ENCODE measurements at places on chromosomes 2 and 18.
A peak's percentile ranks its signal among the peaks of the same experiment; 100 is the strongest.

GRCh38 chr2:27094353-27094984, 7.9 kb downstream of the KHK start:
- DNase-seq, result no peak

DNA sequence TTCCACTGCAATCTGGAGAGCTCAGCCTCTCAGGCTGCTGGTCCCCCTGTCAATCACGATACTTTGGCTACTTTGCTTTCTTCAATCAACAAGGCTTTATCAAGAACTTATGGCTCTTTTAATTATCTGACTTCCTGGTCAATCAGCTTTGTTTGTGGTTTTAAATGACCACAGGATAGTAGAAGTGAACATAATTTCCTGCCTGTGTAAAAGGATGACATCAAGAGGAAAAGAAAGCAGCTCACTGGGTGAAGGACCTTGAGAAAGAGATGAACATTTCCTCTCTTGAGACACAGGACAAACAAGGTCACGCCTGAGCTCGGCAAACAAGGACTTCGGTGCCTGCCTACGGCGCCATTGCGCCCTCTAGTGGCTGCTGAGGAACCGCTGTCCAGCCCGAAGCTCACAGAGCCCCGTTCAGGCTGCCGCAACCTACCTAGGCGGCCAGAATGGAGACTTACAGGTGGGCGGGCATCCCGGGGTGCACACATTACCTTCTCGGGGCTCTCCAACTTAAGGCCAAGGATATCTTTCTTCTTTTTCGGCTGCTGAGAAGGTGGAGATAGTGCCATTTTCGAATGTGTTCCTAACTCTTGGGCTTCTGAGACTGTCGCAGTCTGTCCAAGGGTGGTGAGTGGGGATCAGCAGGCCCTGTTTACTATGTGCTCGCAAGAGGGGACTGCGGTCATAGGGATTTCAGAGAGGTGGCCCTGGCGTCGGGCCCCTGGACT, 54.0 kb downstream of the IL1RL2 start:
- peak; percentile 86 for DNase-seq

DNA sequence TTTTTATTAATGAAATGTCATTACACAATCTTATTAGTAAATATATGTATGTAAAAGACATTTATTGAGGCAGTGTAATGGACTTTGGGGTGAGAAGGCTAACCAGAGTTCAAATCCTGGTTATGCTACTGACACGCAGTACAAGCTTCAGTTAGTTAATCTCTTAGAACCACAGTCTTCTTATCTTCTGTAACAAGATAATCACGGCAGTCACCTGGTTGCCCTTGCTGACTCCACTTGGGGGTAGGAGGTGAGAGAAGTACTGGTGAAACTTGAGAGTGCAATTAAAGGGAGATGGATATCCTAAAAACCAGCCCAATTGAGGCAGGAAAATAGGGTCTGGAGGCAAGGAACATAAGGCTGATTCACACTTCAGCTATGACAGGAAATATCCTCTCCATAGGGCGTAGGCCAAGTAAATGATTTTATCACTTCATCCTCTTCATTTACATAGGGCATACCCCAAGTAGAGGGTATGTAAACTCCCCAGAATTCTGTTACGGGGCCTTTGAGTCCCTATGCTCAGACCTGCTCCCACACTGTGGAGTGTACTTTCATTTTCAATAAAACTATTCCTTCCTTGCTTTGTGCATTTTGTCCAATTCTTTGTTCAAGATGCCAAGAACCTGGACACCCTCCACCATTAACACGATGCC, 21.3 kb downstream of the SKA1 start:
- DNase-seq, result no peak

DNA sequence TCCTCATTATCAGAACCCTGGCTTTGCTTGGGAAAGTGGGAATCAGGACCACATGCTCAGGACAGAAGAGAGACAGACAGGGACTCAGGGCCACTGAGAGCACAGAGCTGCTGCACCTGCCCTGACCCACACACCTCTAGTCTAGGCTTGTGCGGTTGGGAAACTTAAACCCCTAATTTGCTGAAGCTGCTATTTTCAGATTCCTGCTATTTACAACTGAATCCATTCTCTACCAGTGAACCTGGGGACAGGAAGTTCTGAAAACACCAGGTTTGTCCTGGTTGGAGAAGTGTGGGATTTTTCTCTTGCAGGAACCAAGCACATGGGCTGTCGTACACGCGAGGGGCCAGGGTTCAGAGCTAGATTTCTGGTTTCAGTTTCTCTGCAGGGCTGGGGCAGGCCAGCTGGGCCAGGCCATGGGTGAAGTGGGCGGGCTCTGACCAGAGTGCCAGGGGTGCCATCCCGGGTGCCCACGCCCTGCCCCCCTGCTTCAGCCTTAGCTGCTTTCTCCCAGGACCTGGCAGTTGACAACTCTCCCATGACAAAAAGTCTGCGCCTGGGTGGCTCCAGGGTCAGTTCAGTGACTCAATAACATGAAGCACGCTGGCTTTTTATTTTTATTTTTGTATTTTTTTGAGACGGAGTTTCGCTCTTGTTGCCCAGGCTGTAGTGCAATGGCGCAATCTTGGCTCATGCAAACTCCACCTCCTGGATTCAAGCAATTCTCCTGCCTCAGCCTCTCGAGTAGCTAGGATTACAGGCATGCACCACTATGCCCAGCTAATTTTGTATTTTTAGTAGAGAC, 51.3 kb upstream of the SLC1A4 start:
- no peak for DNase-seq

DNA sequence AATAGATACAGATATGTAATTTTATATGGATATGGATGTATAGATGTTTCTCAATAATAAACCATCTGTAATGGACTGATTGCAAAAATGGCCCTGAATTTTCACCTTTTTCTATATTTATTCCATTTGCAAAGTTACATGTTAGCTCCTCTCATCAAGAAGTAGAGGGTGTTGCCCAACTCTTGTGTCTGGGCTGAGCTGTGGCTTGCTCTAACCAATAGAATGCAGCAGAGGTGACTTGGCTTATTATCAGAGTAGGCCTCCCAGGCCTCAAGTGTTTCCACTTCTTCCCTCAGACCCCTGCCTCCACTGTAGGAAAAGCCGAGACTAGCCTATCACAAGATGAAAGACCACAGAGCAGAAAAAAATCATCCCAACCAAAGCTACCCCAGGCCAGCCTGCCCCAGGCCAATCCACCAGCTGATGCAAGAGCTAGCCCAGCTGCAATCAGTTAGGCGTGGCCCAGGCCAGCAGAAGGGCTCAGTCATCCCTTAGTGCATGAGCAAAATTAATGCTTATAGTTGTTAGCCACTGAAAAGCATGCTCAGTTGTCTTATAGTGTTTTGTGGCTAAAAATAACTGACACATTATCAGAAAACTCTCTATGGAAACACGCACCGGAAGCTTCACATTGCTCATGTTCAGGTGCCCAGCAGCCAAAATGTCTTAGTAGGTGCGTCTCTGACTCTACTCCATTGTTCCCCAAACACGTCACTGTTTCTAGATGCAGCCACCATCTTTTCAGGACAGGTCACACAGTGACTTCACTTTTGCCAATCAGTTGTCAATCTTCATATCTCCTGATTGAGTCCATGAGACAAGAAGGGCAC, 464.0 kb downstream of the FBXO15 start:
- DNase-seq, result peak; percentile 46

GRCh38 chr18:48065601-48065995, 135.1 kb upstream of the SMAD2 start:
- DNase-seq, result no peak

DNA sequence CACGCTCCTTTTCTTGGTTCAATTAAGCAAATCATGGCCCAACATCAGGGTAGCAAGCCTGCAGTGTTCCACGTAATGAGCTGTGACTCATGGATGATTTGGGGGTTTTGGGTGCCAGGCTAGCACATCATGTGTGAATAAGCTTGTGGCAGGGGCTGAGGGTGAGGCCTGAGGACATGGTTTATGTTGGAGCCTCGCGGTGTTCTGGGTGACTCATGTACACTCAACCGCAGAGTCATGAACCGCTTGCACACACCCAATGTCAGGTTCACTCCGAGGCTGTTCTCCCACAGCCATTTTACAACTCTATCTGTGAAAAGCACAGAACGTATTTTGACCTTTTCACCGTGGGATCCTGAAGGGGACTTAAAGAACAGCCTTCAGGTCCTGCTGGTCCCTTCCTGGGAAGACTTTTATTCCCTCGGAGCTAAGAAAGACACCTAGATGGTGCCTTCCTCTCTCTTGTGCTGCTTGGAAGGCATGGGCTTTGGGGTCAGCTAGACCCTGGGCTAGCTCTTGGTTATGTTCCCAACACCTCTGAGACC, 139.9 kb upstream of the ZEB2 start:
- DNase-seq, result peak; percentile 88
